ENCODE measurements at places on chromosomes 11 and 22.

DNA sequence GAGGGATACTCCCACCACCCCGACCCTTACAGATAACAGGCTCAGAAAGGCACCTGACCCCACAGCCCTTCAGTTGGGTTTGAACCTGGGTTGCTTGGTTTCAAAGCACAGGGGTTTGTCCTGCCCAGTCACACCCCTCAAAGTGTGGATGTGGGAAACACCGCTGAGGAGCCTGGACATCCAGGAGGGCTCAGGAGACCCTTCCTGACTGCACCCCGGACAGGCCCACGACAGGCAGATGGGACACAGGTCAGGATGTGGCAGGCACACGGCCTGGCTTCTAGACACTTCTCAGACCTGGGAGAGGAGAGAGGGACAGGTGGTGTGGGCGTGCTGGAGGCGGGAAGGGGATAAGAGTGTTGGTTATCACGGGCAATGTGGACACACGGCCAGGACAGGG lies 932.3 kb downstream of the BRD1 start:
- no peak for DNase-seq

DNA sequence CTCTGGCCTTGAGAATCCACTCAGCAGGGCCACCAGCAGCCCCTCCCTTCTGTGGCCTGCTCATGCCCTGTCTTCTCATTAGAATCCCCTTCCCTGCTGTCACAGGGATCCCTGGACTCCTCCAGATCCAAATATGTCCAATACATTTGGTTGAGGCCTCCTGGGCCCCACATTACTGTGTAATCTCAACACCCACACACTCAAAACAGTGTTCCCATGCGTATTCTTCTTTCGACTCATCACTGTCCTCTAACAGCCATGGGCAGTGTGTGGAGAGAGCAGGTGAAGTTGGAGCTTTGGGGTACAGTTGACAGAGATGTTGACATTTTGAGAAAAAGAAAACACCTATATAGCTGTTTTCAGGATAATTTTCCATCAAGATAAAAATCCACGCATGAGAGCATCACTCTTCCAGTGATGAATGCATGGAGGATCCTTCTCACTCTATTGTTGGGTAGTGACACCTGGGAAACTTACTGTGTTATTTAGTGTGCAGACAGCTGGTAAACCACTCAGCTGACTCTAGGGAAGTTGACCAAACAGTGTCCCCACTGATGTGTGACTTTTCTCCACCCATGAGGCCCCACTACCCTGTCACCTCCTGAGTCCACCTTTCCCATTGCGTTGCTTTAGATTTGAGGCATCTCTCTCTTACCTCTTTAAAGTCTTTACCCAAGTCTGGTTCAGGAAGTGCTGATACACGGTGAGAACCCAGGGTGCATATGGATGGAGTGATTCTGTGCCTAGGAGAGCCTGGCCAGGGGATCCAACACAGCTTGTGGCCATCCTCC lies 28.7 kb upstream of the VPREB1 start:
- no peak for DNase-seq

- no peak for DNase-seq
Observed at GRCh38 chr11:63564056-63564774, 1.0 kb upstream of the PLAAT2 start.

GRCh38 chr11:114942207-114942606 lies 263.9 kb downstream of the NXPE2 start:
- no peak for DNase-seq

- no peak for DNase-seq
Observed at GRCh38 chr11:17445240-17445795, 31.3 kb downstream of the ABCC8 start.

DNA sequence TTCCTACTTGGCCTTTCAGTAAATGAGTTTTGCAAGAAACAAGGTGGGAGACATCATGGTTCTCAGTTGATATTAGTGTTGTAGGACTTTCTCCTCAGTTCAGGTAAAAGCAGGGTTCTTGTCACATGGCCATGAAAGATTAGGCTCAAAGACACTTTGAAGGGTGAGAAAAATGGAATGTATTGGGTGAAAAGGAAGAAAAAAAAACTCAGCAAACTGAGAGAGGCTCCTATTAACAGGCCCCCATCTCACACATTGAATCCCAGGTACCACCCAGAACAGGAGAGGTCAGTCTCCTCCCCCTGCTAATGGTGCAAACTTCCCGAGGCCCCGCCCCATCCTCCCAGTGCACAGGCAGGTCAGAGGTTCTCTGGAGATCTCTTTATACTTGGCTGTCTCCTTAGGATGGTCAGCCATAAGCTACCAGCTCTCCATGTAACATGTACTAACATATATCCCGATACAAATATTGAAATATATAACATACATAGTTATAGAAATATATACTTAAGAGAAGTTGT lies 62.2 kb downstream of the MICAL2 start:
- DNase-seq: no peak

DNA sequence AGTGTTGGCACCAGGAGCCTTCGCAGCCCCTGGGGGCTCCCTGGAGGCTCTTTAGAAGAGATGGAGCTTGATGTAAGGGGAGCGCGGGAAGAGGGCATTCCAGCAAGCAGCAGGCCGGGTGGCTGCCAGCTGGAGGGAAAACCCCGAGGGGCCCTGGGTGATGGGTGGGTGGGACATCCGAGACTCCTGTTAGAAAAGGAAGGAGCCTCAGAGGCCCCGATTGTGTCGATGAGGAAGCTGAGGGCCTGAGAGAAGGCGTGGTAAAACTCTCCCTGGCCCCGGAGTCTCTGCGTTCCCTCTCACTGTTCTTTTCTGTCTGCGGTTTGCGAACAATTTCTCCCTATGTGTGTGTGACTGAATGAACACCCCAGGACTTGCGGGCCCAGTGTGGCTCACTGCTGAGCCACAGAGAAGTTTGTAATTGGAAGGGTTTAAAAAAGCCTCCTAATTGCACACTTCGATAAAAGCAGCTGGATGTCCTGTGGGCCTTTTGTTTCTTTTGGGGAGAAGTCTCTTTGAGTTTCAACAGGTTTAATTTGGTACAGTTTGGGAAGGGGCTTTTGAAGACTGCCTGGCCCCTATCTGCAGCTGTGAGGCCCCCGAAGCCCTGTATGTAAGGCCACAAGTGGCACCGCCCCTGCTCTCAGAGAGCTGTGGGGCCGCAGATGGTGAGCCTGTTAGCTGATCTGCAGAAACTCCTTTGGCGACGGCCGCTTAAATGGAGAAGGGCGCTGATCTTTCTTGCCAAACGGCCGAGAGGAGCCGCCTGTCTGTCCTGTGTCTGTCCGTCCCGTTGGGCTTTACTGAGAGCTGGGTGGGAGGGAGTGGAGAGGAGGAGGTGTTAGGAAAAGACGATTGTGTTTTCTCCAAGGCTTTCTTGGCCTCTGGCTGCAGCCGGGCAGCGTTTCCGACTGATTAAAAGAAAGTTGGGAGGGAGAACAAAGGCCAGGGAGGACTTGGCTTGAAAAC lies 2.0 kb downstream of the FBLN1 start:
- peak; percentile 11 for DNase-seq

DNA sequence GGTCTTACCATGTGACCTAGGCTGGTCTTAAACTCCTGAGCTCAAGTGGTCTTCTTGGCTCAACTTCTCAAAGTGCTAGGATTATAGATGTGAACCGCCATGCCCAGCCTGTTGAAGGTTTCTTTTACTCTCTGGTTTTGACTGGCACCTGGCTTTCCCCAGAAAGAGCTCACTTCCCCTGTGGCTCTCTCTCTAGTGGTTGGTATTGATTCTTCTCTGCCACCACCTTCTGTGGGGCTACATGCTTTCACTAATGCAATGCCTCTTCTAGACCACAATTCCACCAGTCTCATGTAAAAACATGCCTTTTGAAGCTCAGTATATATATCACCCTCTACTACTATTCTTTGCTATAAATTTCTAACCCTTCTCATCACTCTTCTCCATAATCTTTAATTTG lies 67.2 kb downstream of the CCDC83 start:
- DNase-seq: no peak
